Hematopoietic multipotent progenitor cell (in vitro differentiated cells): ENCODE measurements at places on chromosomes 11 and 22. TPM values are rescaled to one million over a fixed set of nuclear protein-coding genes. Genes with fewer than 3 reads are reported as not detected.

The C22orf31 gene
- not detected for total RNA-seq

The MFNG gene
- total RNA-seq: 176 TPM

The PAX6 gene
- not detected for total RNA-seq

The CRYBB2 gene
- not detected for total RNA-seq

The SLC16A8 gene
- total RNA-seq: under 0.01 TPM

The RFPL3 gene
- total RNA-seq: not detected

The SOX6 gene
- 0.27 TPM for total RNA-seq

The CARD10 gene
- total RNA-seq: 0.54 TPM

The CDPF1 gene
- total RNA-seq: 18.9 TPM

The TRIM49 gene
- under 0.01 TPM for total RNA-seq

The KRTAP5-2 gene
- total RNA-seq: not detected

- DNase-seq: no peak
Observed at GRCh38 chr11:11167806-11168205, 185.2 kb downstream of the CSNK2A3 start.

GRCh38 chr11:57476757-57477506, 16.6 kb downstream of the RTN4RL2 start:
- DNase-seq: no peak

DNA sequence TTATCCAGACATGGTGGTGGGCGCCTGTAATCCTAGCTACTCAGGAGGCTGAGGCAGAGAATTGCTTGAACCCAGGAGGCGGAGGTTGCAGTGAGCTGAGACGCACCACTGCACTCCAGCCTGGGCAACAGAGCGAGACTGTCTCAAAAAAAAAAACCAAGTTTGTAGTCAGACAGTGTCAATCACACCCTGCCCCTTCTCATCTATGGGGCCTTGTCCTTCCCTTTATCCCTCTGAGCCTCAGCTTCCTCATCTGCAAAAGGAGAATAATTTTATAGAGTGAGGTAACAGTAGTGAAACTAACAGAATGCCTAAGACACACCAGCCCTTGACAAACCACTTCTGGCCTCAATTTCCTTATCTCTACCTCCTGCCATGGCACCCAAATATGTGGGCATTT, 10.7 kb downstream of the BCL9L start:
- DNase-seq: no peak

GRCh38 chr11:44421090-44421675, 111.2 kb upstream of the ALX4 start:
- DNase-seq: no peak

GRCh38 chr11:62468577-62468976, 49.7 kb downstream of the SCGB1A1 start:
- no peak for DNase-seq

DNA sequence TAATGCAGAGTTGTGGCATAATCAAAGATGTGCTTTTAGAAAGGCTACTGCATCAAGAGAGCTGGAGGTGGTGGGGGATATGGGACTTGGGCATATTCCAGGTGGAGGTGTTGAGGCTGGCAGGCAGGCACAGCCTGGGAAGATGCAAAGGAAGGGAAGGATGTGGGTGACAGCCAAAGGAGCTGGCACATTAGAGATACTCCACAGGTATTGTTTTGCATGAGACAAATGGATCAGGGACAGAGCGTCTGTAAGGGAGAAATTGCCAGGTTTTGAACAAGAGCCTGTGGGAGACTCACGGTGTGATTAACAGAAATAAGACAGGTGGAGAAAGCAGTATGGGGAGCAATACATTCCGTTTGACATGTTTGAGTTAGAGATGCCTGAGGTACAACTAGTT, 263.7 kb downstream of the NELL1 start:
- DNase-seq: no peak

DNA sequence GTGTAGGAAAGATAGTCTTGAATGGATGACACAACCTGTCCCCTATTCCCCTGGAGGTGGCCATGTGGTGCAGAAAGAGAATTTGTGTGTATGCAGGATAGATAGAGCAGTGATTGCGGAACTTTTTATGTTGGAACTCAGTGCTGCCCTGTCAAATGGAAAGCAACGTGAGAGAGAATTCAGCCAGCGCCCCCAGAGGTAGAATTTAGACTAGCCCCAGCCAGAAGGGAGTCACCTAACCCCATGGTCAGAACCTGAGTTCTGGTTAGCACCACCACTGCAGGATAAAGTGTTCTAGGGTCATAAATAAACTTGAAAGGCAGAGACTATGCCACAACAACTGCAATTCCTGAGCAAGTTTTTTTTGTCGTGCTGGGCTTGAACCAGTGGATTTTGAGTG, 152.9 kb upstream of the GRIA4 start:
- DNase-seq: no peak

GRCh38 chr11:102522312-102523188, 8.0 kb downstream of the MMP7 start:
- no peak for DNase-seq

GRCh38 chr11:127269911-127270310, 269.3 kb upstream of the KIRREL3 start:
- no peak for DNase-seq

DNA sequence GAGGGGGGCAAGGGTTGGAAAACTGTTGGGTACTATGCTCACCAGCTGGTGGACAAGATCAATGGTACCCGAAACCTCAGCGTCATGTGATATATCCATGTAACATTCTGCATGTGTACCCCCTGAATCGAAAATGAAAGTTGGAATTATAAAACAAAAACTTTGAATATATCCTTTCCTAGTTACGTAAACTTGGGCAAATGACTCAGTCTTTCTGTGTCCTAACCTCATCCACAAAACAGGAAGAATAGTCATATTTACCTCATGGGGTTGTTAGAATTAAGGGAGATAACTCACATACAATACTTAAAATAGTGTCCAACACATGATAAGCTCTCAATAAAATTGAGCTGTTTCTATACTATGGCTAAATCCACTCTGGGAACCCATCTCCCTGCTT, 620.1 kb upstream of the KIRREL3 start:
- peak; percentile 18 for DNase-seq

DNA sequence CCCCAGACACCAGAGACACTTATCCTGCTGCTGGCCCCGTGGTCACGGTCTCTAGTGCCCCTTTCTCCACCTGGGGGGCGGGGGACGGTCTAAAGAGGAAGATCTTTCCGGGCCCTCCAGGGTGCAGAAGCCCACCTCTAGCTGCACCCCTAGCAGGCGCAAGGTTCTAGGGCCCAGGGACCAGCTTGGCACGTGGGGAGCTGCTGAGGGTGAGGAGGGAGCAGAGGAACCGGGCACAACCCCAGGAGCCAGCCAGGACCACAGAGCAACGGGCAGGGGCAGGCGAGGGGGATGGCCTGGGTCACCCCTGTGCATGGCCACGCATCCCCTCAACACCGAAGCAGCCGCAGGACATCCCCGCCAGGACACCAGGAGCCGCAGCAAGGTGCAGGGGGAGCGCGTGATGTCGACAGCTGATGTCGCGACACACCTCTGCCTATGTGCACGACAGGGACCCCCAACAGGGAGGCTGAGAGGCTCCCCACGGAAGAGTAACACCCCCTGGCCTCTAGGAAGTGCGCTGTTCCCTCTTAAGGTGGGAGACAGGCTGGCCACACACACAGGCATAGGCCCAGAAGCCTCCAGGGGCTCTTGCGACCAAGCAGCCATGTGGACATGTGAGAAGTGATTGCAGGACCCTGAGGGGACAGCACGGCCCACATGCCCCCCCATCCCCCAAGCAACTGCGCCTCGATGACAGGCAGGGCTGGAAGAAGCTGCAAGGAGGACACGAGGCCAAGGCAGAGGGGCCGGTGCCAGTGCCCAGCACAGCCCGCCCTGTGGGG, 5.1 kb downstream of the LRFN4 start:
- no peak for DNase-seq

- DNase-seq: no peak
Observed at GRCh38 chr11:78190871-78191538, 2.3 kb downstream of the USP35 start.

DNA sequence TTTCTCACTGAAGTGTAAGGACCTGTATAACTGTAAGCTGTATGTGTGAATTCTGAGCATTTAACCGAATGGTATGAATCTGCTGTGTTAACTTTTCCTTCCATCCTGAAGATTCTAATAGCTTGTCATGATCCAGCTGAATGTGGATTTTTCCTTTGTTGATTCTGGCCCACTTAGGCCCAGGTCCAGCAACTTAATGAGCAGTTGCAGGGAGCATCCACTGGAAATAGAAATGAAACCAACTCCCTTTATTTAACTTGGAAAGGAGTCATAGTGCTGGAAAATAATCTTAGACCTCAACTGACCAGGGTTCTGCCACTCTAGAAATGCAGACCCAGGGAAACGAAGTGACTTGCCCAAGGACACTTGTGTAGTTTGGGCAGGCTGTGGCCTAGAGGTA, 142.3 kb upstream of the MTNR1B start:
- no peak for DNase-seq

DNA sequence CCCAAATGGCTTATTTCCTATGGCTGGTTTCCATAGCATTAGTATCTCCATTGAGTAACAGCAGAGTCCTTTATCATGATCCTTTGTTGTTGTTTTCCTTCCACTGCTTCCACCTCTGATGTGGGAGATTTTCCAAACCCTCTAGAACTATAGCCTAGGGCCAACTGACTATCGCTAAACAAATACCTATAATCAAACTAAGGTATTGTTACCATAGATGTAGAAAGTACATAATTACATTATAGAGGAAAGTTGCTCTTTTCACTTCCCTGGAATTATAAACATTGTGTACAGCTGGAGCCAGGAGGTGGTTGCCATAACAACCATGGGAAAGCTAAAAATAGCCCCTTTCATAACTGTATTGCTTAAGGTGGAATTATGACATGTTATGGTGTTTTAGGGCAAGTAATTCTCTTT, 47.0 kb upstream of the ALKBH3 start:
- DNase-seq: no peak

DNA sequence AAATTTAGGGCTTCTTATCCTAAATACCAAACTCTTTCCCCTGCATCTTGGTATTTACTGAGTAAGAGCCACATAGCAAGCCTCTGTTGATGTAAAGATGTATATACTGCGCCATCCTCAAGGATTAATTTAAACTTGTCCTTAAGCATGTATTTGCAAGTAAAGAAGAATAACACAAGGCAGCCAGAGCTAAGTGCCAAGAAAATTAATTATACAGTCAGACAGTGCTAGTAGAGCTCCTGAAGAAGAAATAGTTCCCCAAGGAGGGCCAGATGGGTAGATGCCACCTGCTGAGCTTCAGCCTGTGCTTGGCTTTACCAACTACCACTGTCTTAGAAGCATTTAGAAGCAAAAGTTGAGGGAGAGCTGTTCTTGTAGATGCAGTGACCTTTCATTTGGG, 470.0 kb downstream of the BUD13 start:
- no peak for DNase-seq

GRCh38 chr11:12528487-12528886, 145.7 kb upstream of the TEAD1 start:
- no peak for DNase-seq
